ENCODE measurements at places on chromosomes 4 and X.

DNA sequence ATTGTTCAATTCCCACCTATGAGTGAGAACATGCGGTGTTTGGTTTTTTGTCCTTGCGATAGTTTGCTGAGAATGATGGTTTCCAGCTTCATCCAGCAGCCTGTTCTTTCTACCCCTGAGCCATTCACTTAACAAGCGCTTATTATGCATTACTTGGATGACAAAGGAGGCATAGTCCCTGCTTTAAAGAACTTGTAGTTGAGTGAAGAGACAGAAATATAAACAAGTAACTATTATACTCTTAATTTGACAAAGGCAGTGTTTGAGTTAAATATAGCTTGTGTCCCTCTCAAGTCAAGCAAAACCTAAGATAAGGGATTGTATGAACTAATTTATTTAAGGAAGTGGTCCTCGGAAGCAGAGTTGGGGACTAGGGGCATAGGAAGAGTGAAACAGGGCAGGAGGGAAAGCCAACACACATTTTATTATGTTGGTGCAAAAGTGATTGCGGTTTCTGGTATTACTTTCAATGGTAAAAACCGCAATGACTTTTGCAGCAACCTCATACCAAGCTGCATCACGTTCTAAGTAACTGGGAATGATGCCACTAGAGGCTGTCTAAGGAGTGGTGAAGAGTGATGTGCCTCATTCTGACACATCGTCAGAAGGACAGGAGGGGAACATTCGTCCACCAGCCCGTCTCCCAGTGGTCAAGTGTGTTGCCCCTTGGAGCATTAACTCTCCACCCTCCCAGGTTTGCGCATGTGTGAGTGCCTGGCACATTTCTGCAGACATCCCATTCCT, 41.8 kb downstream of the QDPR start:
- no peak for DNase-seq

- DNase-seq: no peak
Measured at GRCh38 chr4:101171747-101172146, 175.6 kb downstream of the PPP3CA start.

GRCh38 chr4:184851200-184851541, 25.4 kb upstream of the ACSL1 start:
- DNase-seq: no peak

DNA sequence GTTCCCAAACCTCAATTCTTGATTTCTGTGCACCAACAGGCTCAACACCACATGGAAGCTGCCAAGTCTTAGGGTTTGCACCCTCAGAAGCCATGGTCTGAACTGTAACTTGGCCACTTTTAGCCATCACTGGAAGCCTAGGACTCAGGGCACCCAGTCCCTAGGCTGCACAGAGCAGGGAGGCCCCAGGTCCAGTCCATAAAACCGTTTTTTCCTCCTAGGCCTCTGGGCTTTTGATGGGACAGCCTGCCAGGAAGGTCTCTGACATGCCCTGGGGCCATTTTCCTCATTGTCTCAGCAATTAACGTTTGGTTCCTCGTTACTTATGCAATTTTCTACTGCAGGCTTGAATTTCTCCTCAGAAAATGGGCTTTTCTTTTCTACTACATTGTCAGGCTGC, 1259.6 kb downstream of the RAPGEF2 start:
- no peak for DNase-seq

- DNase-seq: no peak
Measured at GRCh38 chrX:41245641-41246040, 88.3 kb upstream of the DDX3X start.

DNA sequence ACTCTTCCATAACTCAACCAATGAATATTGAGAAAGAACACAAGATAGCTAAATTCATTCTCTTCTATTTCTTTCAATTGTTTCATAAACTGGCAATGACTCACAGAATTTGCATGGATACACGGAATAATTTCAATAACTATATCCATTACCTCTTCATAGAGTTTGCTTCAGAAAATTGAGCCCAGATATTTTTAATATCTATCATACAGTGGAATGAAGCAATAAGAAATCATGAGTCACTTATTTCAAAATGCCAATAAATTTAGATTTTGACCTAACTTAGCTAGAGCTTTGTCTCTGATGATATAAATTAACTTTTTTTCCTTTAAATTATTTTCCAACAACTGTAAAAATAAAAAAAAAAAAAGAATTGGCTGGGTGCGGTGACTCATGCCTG, 22.2 kb upstream of the MANBA start:
- DNase-seq: no peak

GRCh38 chrX:23742174-23742696, 841 bp downstream of the ACOT9 start:
- peak; percentile 31 for DNase-seq

DNA sequence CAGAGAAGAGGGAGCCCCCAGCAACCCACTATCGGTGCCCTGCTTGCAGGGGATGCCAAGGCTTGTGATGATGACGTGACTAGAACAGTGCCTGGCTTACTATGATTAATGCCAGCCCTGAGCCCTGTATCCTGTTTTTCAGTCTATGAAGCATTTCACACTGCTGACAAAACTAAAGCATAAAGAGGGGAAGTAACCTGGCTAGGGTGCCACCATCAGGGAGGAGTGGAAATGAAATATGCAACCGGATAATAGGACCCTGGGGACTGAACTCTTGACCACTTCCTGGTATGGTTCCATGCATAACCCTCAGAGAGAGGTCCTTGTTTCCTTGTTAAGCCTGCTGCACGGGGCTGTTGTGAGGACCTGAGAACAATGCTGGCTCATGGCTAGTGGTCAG, 50.3 kb downstream of the MED28 start:
- DNase-seq: no peak

DNA sequence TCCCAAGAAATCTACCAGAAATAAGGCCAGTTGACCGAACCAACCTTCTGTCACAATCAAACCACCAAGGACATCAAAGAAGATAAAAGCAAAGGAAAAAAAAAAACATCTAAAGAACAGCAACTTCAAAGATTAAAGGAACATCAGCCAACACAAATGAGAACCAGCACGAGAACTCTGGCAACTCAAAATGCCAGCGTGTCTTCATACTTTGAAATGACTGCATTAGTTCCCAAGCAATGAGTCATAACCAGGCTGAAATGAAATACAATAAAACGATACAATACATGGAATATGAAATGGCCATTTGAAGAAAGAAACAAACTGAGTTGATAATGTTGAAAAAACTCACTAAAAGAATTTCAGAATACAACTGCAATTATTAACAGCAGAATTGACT, 611.6 kb upstream of the GRIA3 start:
- no peak for DNase-seq

- DNase-seq: no peak
Measured at GRCh38 chr4:135353008-135353407, 1151.4 kb upstream of the PABPC4L start.

DNA sequence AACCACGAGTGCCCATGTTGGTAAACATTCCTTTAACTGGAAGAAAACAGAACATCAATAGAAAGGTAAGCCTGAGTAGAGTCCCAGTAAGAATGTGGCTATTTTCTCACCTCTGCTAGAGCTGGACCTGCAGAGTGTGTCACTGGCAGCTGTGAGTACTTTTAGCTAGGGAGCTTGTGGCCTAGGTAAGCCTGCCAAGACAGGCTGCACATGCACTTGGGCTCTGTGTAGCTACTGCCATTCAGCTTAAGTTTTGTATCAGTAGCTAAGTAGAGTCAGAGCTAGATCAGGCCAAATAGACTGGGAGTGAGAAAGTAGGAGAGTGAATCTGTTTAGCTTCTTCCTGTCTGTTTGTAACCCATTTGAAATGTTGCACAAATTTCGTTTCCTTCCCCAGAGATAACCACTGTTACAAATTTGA, 35.3 kb downstream of the RBPJ start:
- no peak for DNase-seq

- no peak for DNase-seq
Measured at GRCh38 chr4:24126776-24127175, 236.9 kb upstream of the PPARGC1A start.

GRCh38 chrX:139971394-139971749, 6.1 kb upstream of the CXorf66 start:
- DNase-seq: no peak

DNA sequence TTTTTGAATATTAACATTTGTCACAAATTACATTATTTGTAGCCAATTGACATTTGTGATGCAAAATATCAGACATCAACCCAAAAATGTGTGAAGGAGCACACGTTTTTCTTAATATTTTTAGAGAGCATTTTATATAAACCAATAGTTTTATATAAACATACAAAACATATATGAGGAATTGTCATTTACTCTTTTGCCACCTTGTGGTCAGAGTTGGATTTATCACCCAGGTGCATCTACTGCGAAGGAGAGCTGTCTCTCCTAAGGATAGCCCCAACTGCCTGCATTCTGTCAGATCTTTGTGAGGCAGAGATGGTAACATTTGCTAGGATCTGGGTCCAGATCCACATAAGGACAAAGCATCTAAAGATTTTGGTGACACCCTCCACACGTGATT, 2.5 kb upstream of the USP27X start:
- peak; percentile 24 for DNase-seq

GRCh38 chr4:36320117-36320896, 38.9 kb downstream of the DTHD1 start:
- DNase-seq: no peak

- DNase-seq: peak; percentile 33
Measured at GRCh38 chrX:48934581-48935300, 15.9 kb upstream of the PIM2 start.

All from stimulated activated CD8-positive, alpha-beta memory T cell treated with anti-CD3 and anti-CD28 coated beads, Interleukin-4, amount 100 ng/mL, for 48 hours (primary cell).